ENCODE measurements at places on chromosomes 7 and 10.

DNA sequence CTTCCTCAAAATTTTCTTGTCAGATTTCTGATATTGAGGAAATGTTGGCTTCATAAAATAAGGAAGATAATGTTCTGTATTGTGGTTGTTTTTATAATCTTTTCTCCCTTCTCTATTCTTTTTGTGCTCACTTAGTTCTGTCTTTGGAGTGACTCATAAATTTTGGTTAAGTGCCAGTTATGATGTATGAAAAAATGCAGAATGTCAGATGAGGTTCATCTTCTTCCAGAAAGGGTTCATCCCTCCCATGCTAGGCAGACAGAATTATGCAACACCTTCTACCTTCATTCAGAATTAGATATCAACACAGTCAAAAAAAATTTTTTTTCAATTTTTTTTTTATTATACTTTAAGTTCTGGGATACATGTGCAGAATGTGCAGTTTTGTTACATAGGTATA, 36.6 kb upstream of the CYP2C19 start:
- DNase-seq: no peak

DNA sequence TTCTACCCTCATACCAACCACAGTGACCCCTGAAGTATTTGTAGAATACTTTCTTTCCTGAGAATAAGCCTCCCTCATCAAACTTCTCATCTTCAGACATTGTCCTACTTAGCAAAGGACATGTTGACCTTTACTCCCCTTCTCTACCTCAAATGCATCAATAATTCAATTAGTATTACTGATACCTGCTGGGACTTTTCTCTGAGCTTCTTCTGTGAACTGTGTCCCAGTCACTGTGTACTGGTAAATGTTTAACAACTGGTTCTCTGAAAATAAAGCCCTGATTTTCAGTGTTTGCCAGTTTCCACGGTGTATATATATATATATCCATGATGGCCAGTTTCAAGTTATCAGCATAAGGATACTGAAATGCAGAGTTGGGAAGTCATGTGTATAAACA, 12.2 kb downstream of the PANK1 start:
- no peak for DNase-seq

DNA sequence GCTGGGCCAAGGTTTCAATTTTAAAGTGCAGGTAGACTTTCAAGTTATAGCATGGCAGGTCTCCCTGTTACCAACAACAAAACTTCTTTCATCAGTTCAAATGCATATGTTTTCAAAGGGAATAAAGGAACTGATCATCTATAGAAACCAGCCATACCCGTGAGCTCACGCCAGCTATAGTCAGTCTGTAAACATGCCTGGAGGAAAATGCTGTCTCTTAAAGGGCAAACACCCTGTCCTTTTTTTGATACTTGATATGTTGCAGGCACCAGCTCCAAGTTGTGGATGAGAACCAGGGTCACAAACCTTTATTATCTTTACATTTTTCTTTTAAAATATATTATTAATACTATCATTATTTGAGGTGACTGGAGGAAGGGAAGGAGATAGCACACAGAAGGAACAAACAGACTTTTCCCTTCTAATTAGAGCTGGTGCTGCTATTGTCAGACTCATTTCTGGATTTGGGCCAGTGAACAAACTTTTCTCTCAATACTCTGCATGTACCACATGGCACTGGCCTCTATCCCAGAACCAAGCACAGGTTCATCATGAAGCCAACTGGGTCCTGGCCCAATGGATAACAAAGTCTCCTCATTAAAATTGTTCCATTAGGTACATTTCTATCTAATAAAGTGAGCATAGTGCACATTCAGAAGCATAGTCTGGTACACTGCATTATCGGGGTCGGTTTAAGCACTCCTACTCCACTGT, 1102.4 kb downstream of the SORCS3 start:
- DNase-seq: no peak

- no peak for DNase-seq
Observed at GRCh38 chr7:26457696-26458327, 166.2 kb downstream of the SNX10 start.

GRCh38 chr7:28155964-28156363, 24.6 kb downstream of the JAZF1 start:
- DNase-seq: no peak

DNA sequence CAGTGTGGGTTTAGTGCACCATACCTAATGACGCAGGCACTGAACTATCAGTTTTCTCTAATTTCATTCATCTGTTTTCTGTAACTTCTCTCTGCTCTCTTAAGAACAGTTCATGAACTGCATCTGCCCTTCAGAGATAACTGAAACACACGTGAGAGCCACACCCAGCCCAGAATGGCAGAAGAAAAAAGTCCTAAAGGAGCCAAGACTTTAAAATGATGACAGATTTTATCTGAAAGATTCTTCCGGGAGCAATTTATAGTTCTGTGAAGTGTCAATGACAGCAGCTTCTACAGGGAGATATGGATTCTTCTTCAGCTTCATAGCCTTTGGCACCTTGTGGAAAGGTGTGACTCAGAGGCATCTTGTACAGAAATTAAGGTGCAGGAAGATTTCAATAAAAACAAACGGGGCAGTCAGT, 211.5 kb upstream of the SLC26A5 start:
- DNase-seq: no peak

- no peak for DNase-seq
Observed at GRCh38 chr7:153518201-153518984, 533.8 kb upstream of the DPP6 start.

GRCh38 chr10:112213836-112214235, 30.3 kb upstream of the GPAM start:
- DNase-seq: no peak

DNA sequence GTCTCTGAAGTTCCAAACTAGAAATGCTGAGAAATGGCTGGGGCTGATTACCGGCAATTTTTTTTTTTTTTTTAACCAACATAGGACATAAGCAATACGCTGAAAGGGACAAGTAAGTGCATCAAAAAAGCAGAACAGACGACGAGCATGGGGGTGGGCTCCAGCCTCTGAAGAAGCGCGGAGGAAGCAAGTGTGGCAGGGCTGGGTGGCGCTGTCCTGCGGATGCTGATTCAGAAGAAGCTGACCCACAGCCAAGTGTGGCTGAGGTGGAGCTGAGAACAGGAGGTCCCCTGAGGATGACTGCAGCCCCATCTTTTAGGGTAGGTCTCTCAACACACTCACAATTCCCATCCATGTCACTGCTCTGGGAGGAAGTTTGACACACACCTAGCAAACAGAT, 65.6 kb downstream of the CTBP2 start:
- no peak for DNase-seq

DNA sequence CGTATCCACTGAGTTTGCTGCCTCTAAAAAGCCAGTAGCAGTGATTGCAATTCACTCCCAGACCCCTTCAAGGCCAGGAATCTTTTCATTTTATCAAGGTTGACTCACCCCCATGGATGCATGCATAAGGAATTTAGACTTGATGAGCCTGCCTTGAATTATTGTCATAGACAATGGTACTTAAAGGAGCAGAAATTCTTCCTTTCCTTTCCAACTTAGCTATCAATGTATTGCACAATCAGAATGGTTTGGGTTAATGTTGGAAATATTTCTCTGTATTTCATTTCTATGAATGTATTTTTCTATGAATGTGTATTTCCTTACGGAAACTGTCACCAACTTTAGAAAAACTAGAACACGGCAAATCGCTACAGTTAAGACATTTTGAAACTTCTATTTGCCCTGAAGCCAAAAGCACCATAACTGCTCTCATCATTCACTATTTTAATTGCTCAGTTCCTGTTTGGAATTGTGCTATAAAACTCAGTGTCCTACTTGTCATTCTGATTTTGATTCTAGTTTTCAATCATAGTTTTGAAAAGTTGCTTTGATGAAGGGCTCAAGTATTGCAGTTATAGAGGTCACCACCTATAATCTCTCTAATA, 355.7 kb upstream of the AKR1E2 start:
- DNase-seq: no peak

- DNase-seq: no peak
Observed at GRCh38 chr7:144006029-144006691, 6.0 kb downstream of the OR6B1 start.
